K562 (cell line): ENCODE measurements at places on chromosomes 2 and 18.

DNA sequence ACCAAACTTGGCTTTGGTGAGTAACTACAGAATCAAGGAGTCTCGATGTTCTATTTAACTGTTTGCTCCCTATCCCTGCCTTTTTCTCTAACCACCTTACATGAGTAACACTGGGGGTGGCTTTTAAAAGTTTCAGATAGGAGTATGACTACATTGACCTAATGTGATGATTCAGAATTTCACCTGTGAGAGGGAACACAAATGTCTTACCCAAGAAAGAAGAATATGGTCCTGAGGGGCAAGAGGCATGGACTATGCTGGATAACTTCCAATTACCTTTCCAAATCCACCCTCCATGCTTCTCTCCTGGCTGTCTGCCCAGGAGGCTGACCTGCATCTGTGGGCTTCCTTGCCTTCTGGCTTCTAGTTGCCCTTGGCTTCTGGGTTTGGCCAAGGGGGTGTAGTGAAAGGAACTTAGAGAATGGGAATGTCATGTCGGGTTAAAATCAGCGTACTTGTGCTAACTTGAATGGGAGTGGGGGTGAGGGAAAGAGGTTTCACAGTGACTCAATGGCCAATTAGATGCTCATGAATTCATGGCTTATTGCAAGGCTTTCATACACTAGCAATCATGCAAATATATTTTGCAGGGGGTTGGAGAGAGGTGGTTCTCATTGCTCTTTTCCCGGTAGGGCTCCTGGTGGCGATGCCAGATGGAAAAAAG lies 5.3 kb upstream of the IL36G start:
- DNase-seq = no peak

- DNase-seq = no peak
Observed at GRCh38 chr2:99811544-99811943, 321.7 kb upstream of the REV1 start.

DNA sequence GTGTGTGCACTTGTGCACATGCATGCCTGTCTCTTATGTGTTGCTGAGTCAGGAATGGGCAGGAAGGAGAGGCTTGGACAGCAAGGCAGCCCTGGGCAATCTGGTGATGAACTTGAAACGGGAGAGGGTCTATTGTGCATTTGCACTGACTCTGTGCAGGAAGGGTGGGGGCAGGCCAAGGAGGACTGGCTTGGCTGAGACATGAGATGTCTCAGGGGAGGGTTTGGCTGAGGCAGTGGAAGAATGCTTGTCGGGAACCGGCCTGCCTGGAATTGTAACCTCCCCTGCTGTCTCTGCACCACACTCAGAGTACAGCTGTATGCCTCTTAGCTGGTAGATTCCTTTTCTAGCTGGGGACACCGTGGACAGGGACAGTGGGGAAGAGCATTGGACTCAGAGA lies 176.1 kb upstream of the TNP1 start:
- no peak for DNase-seq

DNA sequence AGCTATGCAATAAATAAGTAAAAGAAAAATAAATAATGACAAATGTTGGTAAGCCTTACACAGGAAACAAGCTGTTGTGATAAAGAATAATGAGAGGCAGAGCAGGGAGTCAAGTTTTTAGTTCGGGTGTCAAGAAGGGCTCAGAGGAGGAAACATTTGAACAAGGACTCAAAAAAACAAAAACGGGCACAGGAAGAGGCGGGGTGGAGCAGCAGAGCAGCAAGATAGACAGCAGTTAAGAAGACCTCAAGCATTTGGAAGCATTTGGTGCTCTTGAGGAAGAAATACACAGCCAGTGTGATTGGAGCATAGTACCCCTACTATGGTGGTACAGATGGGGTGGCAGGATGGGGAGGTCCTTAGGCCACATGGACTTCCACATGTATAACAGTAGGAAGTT lies 2.8 kb downstream of the TMEM169 start:
- no peak for DNase-seq

DNA sequence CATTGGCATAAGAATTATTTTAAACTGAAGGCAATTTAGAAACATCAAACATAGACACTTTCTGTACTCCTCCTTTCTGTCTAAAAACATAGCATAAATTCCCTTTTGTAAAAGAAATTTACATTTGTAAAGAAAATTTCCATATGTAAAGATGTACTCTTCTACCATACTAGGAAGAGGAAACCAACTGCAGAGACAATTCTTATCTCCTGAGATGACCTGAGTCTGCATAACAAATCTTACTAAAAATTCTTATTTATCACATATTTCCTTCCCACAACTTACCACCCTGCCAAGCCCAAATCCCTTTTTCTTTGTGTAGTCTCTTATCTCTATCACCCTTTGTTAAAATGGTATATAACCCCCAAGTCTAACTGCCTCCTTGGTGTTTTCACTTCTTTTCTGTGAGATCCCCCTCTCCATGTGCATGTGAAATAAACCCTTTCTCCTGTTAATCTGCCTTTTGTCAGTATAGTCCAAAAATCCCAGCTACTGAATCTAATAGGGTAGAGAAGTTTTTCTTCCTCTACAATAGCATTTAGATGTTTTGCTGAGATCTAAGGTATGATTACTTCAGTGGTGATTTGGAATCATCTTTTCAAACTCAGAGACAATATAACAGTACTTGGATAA lies 81.0 kb downstream of the CHN1 start:
- no peak for DNase-seq

GRCh38 chr2:42345986-42346385 lies 15.0 kb downstream of the COX7A2L start:
- DNase-seq = no peak

DNA sequence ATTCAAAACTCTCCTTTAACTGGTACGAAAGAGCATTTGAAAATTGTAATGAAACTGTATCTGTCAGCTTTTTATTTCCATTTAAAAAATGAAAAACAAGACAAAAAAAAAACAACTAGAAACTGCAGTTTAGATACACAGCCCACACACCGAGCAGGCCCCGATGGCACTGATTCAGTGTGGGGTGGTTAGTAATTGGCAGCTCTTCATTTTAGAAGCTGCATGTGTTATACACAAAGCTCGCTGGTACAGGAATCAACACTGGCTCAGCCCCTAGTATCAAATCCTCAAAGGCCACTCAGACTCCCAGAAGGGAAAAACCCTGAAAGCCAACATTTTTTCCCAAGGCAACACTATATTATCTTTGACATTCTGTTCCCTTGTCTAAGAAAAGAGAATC lies 30.5 kb upstream of the RMDN2 start:
- DNase-seq = no peak

DNA sequence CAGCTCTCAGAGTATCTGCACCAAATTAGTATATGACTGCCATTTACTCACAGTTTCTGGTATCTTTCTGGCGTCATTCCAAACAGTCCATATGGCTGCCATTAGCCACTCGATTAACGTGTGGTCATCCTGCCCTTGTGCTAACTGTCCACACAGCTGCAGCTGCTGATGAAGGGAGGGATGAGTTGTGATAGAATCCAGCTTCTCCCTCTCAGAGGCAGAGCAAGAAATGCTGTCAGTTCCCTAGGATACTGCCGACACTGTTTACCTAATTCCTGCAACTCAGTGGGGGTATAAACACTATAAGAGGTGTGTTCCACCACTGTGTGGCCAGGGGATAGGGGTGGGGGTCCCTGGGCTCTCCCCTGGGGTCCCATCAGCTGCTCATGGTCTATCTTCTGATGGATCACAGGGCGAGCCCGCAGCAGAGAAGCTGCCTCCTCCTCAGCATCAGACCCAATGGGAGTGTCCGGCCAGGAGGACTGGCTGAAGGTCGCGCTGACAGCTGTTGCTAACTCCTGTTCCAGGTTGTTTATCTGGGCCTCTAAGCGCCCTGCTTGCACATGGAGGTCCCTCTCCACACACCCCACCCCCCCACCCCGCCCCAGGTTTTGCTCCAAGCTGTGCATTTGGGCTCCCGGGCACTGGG lies 17.3 kb upstream of the KLHL23 start:
- peak; percentile 84 for DNase-seq
